ENCODE measurements at places on chromosomes 3 and 15.
A peak's percentile ranks its signal among the peaks of the same experiment; 100 is the strongest.

- DNase-seq = peak; percentile 84
Observed at GRCh38 chr15:70795311-70795665, 31.9 kb upstream of the UACA start.

- DNase-seq = no peak
Observed at GRCh38 chr3:133487204-133487603, 86.3 kb upstream of the CDV3 start.

- peak; percentile 70 for DNase-seq
Observed at GRCh38 chr3:27568393-27568792, 84.2 kb upstream of the SLC4A7 start.

DNA sequence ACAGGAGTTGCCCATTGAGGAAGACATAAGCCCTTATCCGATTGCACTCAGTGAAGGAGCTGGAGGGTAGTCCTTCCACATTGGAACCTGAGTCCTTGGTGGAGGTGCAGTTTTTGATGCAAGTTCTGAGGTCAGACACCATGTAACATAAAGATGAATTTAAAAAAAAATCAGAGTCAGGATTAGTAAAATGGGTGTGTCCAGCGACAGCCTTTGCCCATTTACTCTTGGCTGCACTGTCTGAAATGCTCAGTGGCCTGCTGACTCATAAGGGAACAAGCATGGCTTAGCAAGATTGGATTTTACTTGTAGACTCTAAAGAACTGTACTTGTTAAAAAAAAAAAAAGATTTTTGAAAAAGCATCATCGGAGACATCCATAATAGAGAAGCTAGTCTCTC lies 241.1 kb upstream of the TOPAZ1 start:
- DNase-seq = peak; percentile 72

GRCh38 chr15:62067448-62068044 lies 769 bp downstream of the C2CD4A start:
- DNase-seq = no peak

- no peak for DNase-seq
Observed at GRCh38 chr3:46389306-46389705, 17.6 kb downstream of the CCR5AS start.
